ENCODE measurements at places on chromosomes 5 and 9.

GRCh38 chr9:15299374-15299939 is 7.6 kb downstream of the TTC39B start:
- DNase-seq: no peak

GRCh38 chr9:120839146-120839545 is 3.6 kb downstream of the PSMD5 start:
- no peak for DNase-seq

- DNase-seq: peak; percentile 64
Observed at GRCh38 chr9:91714020-91714806, 235.8 kb downstream of the ROR2 start.

DNA sequence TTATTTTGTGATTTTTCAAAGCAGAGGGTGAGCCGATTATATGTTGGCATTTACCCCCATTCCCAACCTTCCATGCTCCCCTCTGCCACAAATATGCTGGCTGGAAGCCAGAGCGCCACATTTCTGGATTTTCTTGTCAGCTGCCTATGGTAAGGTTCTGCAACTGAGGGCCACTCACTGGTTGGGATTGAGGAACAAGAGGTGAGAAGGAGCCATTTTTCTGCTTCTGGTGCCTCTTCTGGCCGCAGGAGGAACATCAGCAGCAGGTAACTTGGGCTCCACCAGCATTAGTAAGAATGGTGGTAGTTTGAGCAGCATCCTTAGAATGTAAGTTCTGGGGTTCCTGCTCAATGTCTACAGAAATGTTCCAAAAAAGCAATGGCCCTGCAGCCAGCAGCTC is 159.5 kb upstream of the MAST4 start:
- DNase-seq: no peak

DNA sequence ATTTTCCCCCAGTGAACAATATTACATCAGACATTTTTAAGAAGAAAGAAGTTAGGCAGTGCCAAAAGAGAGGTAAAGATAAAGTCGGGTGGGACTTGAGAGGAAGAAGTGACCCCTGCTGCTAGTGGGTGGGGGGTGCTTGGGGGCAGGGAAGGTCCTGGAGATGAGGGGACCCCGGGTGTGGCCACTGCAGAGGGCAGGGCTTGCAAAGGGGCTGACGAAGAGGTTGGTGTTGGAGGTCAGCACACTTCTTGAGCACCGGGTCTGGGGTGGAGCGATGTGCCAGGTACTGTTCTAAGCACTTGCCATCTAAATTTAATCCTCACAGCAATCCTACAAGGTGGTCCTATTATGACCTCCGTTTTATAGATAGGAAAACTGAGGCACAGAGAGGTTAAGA is 62.0 kb downstream of the AMBP start:
- DNase-seq: no peak

DNA sequence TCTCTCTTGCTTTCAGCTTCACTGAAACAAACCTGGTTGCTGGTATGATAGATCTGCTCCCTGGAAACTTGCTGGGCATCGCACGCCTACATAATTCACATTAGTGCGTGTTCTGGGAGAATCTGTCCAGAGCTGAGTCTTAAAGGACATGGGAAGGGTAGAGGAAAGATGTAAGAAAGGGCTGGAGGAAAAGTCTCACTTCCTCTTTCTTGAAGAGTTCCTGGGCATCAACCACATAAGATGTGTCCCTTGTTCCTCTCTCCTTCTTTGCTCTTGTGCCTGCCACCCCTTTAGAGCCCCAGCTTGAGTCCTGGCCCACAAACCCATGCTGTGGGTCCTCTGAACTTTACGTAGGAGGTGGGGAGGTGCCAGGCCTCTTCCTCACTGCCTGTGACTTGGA is 205.3 kb upstream of the PANK3 start:
- DNase-seq: no peak

GRCh38 chr5:1208743-1209488 is 7.5 kb downstream of the SLC6A19 start:
- no peak for DNase-seq

GRCh38 chr5:108541836-108542235 is 159.9 kb upstream of the FBXL17 start:
- DNase-seq: no peak

DNA sequence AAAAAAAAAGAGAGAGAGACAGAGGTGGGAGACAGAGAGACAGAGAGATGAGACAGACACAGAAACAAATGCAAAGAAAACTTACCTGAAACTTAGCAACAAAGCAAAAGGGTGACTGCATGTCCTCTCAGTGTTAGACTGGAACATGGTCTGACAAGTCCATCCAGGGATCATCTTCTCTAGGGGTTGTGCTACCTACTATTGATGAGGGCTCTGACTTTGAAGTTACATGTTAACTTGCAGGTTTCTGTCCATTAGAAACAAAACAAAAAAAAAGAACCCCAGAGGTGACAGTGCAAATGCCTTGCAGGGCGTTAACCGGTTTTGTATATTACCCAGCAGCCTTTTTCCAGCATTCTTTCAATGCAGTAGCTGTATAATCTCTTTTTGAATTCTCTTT is 13.6 kb upstream of the SPARC start:
- no peak for DNase-seq

DNA sequence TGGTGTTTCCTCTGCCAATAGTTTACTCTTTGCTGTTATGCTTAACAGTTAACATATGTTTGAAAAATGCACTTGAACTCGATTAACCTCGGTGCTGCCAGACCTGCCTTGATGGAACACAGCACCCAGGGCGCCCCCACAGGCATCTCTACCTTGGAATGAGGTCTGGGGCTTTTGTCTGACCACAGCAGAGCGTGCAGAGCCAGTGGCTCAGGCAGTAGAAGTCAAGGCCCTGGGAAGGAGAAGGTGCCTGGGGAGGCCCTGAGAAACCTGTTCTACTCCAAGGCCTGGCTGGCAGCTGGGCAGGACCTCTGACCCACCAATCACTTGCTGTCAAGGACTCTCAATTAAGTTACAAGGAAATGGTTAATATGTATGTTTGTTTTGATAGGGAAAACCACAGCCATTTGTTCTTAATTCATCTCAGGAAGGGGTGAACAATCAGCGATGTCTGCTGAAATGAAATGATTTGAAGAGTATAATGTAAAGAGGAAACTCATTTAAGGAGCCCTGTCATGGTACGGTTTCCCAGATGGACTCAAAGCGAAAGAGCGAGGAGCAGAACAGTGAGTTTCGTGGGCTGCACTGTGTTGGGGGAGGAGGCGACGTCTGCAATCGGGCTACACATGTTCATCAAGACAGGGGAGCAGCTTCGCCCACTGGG is 21.9 kb downstream of the MACROH2A1 start:
- DNase-seq: no peak

- peak; percentile 36 for DNase-seq
Observed at GRCh38 chr5:117800261-117800660, 1188.1 kb downstream of the DTWD2 start.

GRCh38 chr5:141637767-141638419 is 1.1 kb downstream of the RELL2 start:
- peak; percentile 46 for DNase-seq

DNA sequence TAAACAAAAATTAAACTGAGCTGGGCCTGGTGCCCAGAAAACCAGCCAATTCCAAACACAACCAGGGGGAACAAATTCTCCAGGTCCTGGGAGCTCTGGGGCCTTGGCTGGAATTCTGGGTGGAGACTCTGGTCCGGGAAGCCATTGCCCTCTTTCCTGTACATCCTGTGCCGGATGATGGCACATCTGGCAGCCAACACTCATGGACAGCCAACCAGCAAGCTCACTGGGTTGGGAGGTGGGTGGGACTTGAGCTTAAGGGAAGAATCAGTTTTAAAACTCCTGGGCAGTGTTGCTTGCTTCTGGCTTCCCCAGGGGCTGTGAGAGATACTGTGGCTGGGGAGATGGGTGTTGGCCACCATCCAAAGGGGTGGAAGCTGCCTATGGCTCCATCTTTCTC is 56.1 kb downstream of the PCDH1 start:
- no peak for DNase-seq

DNA sequence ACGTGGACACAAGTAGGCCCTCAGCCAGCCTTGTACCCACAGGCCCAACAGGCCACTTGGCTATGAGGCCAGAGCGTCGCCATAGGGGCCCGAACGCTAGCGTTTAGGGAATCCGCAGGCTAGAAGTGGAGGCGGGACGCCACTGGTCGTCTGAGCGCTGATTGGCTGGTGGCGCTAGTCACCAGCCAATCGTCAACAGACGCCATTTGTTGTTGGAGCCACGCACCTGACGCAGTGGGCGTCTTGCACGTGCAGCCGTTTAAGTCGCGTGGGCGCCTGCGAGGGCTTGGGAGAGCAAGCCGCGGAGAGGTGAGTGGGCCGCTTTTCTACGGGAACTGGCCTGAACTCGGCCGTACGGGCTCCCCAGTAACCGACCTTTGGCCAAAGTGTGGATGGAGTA is at the start of gene DDX4:
Gene DDX4 (plus strand): TSS at position 269 of the 400 bp plus-strand sequence. CDS start 903 bp downstream, outside the sequence.
- no peak for DNase-seq

- DNase-seq: no peak
Observed at GRCh38 chr5:132459983-132460838, 30.4 kb downstream of the IRF1 start.

- DNase-seq: no peak
Observed at GRCh38 chr5:71658916-71659662, 60.0 kb upstream of the CARTPT start.

GRCh38 chr5:88677943-88678769 is 204.8 kb downstream of the MEF2C start:
- no peak for DNase-seq

- DNase-seq: no peak
Observed at GRCh38 chr5:110361471-110361870, 365.0 kb downstream of the TMEM232 start.

DNA sequence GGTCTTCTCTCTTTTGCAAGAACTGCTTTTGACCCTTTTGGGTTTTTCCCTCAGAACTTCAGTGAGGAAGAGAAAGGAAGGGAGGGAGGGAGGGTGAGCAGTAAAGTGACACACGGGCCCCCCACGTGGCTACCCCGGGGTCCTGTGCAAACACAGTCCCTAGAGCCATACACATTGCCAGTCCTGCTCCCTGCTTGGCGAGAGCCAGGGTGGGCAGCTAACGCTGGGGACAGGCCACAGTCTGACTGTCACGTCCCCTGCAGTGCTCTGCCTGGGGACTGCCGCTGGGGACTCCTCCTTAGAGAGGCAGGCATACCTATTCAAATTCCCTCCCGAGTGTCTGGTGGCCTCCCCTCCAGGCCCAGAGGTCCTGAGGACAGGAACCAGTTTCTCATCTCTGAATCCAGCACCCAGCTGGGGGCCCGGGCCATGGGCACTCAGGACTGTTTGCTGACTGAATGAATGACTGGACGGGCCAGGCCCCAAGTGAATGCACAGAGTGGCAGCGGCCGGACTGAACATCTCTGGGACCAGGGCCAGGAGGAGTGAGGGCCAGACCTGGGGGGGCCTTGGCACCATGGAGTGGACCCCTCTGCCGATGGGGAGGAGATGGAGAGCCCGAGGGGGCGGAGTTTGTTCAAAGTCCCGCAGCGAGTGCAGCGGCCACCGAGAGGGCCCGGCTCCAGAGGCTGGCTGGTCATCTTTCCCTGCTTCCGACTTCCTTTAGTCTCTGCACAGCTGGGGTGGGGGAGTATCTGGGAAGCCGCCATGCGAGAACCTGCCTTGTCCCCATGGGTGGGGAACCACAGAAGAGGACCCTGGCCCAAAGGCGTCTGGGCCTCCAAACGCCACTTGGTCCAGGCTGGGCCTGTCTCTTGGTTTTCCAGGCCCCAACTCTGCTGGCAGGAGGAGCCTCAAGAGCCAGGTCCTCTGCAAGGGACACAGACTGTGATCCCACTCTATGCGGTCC is 5.8 kb downstream of the CCDC187 start:
- no peak for DNase-seq

DNA sequence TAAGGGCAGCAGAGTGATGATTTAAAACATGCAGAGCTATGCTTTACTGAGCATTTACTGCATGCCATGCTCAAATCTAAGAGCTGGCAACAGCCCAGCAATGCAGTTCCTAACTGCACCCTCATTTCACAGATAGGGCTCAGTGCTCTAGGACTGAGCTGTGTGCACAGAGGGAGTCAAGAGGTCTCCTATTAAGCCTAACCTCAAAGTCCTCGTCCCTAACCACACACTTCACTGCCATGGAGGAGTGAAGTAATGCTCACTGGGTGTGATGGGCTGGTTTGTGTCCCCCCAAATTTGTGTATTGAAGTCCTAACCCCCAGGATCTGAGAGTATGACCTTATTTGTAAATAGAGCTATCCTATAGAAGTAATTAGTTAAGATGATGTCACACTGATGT is 25.9 kb downstream of the BARX1 start:
- DNase-seq: no peak

DNA sequence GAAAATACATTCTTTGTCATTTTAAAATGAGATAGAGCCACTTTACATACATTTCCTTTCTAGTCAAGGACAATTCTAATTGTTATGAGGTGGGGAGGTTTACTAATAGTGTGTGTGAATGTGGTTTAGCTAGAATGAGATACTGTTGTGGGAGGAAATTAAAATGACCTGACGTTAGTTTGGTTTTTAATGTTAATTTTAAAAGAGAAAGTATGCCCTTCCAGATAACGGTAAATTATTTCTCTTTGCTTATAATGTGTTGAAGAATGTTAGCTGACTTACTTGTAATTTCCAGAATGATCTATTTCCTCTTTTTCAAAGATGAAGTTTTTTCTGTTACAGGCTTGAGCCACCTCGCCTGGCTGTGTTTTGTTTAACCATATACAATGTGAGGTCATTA is 1.7 kb upstream of the TAF7 start:
- DNase-seq: no peak

- DNase-seq: no peak
Observed at GRCh38 chr9:114030364-114030763, 47.7 kb downstream of the AMBP start.

GRCh38 chr5:139079225-139079990 is 118.8 kb downstream of the SIL1 start:
- DNase-seq: no peak

DNA sequence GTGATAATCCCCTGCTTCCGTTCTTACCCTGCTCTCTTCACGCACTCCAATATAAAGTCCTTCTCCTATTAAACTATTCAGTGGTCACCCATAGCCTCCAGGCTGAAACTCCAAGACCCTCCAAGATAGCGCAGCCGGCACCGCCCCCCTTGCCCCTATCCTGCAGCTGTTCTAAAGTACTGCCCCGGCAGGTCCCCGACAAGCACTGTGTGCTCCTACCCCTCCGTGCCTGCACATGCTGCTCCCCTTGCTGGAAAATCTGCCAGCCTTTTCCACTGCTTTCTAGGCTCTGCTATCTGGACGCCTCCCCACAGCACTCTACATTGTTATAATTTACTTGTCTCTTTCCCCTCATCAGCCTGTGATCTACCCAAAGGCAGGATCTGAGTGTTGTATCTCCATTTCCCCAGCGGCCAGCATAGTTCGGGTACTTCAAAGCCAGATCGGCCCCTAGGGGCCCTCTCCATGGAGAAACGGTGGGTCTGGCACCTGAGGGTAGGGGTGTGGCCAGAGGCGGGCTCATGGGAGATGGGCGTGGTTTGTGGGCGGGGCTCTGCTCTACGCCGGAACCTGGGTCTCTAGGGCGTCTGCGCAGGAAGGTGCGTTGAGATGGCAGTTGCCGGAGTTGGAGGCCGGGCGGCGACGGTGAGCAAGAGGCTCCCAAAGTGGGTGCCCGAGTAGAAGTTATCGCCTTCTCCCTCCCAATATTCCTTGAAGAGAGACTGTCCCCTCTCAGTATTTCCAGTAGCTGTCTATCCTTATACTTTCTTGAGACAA is 83.5 kb upstream of the RUSC2 start:
- DNase-seq: no peak

GRCh38 chr5:126122942-126123341 is 300.3 kb upstream of the GRAMD2B start:
- DNase-seq: no peak
